ENCODE measurements at places on chromosomes 1 and 21.

GRCh38 chr1:25476186-25477097 is 45.7 kb downstream of the MACO1 start:
- DNase-seq = no peak

DNA sequence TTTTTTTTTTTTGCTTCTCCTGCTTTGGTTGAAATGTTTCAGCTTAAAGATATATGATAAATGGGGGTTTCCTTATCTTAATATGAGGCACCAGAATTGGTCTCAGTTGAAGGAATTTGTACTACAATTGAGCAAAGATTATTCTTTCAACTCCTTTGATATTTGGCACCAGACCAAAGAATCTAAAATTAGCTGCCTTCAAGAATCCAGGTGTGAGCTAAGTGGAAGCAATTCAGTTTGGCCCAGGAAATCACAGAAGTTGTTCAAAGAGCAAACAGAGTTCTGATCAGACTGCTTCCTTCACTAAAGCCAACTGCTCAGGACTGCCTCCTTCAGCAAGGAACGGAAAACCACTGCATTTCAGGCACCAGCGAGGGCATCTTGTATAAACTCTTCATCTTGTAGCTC is 68.3 kb upstream of the BCAR3 start:
- DNase-seq = no peak

DNA sequence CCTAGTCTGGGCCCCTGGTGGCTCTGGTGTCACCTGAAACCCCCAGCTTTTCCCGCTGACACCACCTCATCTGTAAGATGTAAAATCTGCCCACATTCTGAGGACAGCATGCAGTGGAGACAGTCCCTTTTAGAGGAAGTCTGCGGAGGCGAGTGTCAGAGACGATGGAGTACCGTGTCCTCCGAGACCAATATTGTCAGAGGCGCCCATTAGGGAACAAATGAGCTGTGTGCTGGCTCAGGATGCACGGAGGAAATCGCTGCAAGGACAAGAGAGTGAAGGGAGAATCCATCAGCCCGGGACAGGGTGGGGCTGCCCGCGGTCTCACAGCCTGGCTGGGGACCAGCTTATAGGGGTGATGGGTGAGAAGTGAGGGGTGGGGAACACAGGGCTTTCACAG is 214.8 kb downstream of the MATN1 start:
- no peak for DNase-seq

DNA sequence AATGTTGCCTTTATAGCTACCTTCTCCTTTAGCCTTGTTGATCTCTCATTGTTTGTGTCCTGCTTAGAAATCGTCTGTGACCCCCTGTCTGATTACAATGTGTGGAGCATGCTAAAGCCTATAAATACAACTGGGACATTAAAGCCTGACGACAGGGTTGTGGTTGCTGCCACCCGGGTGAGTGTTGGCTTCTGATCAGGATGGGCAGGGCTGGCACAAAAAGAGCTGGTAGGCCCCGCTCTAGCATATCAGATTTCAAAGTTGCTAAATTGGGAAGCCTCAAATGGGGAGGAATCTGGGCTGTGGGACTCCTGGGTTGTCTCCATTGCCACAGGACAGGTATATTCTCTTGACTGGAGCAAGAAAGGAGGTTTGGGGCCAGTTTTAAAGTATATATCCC is 8.4 kb downstream of the NCSTN start:
- DNase-seq = no peak

DNA sequence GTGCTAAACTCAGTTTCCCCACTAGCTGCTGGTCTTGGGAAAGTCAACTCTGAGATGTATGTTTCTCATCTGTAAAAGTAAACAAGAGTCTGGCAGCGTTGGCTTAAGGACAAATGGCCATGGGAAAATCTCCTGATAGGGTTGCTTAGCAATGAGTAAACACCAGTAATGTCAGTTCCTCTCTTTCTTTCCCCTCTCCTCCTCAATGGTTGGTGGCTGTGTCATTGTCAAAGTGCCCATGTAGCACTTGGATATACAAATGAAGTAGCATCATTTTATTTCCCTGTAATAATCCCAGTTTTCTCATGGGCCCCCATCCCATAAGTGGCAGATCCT is 2.2 kb upstream of the FYB2 start:
- no peak for DNase-seq

GRCh38 chr1:82269431-82269830 is 468.7 kb downstream of the ADGRL2 start:
- no peak for DNase-seq

DNA sequence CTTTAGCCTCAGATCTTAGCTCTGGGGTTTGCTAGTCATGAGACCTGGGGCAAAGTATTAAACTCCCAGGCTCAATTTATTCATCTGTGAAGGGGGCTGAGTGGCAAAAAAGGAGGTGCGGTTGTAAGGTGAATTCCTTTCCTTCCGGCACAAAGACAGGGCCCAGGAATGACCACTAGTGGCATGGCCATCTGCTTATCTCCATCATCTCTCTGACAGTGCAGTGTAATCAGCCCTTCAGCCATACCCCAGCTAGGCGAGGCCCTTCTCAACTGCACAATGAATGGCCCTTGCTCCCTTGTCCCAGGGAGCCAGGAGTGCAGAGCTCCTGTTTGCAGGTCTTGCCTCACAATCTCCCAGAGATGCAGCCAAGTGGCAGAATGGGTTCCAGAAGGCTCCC is 5.6 kb upstream of the SLC26A9 start:
- DNase-seq = no peak

- peak; percentile 25 for DNase-seq
Measured at GRCh38 chr1:181089017-181089675, 646 bp downstream of the IER5 start.

- no peak for DNase-seq
Measured at GRCh38 chr1:67316918-67317317, 9.2 kb downstream of the IL12RB2 start.

GRCh38 chr1:166570954-166571353 is 268.3 kb upstream of the POGK start:
- no peak for DNase-seq

DNA sequence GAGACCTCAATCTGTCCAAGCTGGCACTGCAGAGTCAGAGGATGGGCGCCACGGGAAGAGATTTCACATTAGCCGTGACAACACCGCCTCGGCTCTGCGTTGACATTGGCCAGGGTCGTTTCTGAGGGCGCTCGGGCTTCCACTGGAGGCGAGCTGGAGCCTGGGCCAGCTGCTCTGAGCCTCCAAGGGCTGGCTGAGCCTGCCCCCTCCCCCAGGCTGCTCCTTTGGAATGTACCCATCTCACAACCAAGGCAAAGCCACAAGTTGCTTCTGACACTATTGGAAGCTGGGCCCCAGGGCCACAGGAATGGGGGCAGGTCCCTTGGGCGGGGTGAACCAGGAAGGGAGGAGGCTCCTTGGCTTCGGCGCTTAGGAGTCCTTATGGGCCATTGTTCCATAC is 12.7 kb downstream of the GPR3 start:
- DNase-seq = no peak

GRCh38 chr1:98674075-98674781 is 12.7 kb downstream of the SNX7 start:
- DNase-seq = no peak

- DNase-seq = no peak
Measured at GRCh38 chr1:214058076-214058475, 70.3 kb downstream of the PROX1 start.

DNA sequence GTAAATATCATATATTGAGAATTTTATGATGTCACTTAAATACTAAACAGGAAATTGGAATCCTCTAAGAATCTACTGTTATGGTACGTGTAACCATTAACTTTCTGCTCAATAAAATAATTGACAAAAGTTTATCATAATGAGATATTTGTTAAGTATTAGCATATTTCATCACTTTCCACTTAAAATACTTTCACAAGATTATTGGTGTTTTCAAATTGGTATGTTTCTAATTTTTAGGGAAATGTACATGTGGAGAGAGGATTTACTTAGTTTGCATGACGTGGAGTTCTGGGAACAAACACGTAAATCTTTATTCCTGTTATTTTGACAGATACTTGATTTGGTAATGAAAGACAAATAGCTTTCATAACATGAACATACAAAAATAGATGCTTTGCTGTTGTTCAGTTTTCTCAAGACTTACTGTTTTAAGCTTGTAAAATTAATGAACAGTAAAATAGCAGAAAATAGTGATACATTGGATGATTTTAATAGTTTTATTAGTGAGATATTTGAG is 1.6 kb downstream of the SRSF11 start:
- no peak for DNase-seq

DNA sequence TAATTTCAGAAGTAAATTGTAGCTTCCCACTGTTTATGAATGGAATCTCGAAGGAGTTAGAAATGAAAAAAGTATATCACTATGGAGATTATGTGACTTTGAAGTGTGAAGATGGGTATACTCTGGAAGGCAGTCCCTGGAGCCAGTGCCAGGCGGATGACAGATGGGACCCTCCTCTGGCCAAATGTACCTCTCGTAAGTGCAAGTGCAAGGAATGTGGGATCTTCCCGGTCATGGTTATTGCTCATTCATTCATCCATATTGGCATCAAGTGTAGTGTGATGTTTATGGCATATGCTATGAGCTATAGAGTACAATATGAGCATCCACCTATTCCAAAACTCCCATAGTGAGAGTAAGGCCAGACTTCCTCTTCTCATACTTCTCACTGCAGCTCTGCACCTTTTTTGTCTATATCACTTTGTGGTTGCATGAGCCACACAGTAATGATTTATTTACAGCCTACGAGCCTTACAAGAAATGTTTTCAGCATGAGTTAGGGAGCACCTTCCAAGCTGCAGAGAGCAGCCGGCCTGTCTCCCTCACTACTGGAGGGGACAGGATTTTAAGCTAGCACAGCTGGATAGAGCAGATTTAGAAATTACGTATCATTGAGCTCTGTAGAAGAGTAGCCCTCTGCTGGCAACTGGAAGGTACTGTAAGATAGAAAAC is 24.9 kb upstream of the CR1L start:
- DNase-seq = no peak

DNA sequence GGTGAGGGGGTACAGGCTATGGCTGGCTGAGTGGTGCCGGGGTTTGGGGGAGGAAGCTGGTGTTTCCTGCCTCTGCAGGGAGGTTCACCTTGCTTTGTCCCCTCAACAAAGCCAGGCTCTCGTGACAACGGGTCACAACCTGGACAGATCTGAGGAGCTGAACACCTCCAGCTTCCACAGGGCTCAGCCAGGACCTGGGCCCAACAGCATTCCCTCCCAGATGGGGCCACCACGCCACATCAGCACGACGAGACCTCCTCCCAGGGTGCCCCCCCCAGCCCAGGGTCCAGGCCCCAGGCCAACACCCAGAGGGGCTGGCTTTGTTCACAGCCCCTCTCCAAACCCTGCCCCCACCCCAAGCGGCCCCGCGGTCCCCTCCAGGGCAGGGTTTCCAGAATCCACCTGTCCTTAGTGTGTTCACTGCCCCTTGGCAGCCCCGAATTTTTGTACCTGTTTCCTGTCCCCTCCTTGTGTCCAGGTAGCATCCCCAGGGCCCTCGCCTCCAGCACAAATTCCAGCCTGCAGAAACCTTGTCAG is 34.7 kb downstream of the UBE2G2 start:
- DNase-seq = no peak

DNA sequence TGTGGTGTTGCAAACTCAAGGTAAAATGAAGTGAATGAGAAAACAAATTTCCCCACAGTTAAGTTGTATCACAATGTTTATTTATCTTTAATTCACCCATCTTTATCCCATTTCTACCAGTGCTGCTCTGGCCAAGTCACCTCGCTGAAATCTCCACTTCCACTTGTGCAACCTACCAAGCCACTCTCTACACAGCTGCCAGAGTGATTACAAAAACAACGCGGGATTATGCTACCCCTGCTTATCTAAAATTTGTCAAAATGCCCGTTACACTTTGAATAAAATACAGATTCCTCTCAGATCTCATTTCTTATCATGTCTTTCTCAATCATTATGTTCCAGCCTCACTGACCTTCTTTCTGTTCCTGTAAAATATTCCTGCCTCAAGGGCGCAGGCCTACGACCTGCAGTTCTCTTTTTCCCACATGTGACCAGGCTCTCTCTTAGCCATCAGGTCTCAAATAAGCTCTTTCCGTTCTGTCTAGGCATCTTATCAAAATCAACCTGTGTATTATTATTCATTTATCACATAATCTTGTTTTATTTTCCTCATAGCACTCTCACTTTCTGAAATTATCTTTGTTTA is 95.6 kb downstream of the NTMT2 start:
- no peak for DNase-seq

DNA sequence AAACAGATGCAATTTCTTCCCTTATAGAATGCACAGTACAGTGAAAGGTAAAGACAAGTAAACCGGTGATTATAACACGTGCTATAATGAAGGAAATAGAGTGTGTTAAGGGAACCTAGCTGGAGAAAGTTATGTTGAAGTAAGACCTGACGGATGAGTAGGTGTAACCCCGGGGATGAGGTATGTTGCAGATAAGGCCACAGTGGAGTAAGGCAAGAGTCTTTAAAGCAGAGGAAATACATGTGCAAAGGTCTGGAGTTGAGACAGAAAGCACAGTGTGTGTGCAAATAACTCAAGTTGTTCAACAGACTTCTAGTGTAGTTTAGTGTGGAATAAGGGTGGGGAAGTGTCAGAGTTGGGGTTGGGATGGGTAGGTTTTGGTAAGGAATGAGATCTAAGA is 2.9 kb downstream of the DBT start:
- no peak for DNase-seq

DNA sequence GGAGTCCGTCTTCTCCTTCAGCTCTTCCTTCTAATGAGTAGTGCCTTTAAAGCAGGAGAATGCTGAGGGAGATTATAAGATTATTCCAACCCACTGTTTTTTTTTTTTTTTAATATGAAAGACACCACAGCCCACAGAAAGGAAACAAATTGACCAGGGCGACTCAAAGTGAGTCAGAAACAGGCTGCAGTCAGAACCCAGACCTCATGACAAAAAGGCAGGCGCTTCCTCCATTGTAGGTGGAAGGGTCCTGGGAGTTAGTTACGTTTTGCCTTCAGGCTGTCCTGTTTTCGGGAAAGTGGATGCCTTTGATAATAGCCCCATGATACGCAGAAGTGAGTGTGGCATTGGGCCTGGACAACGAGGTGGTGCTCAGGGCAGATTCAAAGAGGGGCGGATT is 21.0 kb downstream of the PLXNA2 start:
- DNase-seq = no peak

GRCh38 chr1:235999259-235999925 is 65.5 kb downstream of the NID1 start:
- DNase-seq = peak; percentile 50

GRCh38 chr1:240511789-240512188 is 100.2 kb downstream of the GREM2 start:
- DNase-seq = no peak

- DNase-seq = peak; percentile 18
Measured at GRCh38 chr1:7070389-7071029, 285.3 kb downstream of the CAMTA1 start.

- no peak for DNase-seq
Measured at GRCh38 chr1:54378874-54379554, 27.2 kb downstream of the SSBP3 start.

GRCh38 chr1:46152016-46152415 is 19.6 kb upstream of the PIK3R3 start:
- no peak for DNase-seq

GRCh38 chr21:44940116-44940631 is 345 bp downstream of the SLX9 start:
- DNase-seq = no peak

- DNase-seq = no peak
Measured at GRCh38 chr21:32253215-32253641, 25.6 kb downstream of the MIS18A start.

- no peak for DNase-seq
Measured at GRCh38 chr1:87905651-87906050, 577.0 kb downstream of the LMO4 start.

- DNase-seq = no peak
Measured at GRCh38 chr1:15717418-15718125, 18.5 kb upstream of the SLC25A34 start.
